ENCODE measurements at places on chromosomes 7 and 10. TPM values are rescaled to one million over a fixed set of nuclear protein-coding genes. Genes with fewer than 3 reads are reported as not detected.
A peak's percentile ranks its signal among the peaks of the same experiment; 100 is the strongest.

- ATAC-seq: no peak
These were observed 28.7 kb downstream of the IKZF1 start for GRCh38 chr7:50333221-50333651.

DNA sequence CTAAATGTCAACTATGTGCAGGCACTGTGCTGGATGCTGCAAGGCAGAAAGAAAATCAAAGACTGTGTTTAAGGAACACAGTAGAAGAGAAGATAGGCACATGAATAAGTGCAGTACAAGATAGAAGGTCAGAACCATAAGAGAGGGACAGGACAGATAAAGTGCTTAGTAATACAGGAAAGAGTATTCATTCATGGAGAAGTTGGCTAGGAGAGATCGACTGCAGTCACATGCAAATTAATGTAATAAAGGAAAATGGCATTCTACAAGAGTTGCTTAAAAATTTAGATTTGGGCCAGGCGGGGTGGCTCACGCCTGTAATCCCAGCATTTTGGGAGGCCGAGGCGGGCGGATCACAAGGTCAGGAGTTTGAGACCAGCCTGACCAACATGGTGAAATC, 24.8 kb downstream of the KIF5B start:
- ATAC-seq: no peak

DNA sequence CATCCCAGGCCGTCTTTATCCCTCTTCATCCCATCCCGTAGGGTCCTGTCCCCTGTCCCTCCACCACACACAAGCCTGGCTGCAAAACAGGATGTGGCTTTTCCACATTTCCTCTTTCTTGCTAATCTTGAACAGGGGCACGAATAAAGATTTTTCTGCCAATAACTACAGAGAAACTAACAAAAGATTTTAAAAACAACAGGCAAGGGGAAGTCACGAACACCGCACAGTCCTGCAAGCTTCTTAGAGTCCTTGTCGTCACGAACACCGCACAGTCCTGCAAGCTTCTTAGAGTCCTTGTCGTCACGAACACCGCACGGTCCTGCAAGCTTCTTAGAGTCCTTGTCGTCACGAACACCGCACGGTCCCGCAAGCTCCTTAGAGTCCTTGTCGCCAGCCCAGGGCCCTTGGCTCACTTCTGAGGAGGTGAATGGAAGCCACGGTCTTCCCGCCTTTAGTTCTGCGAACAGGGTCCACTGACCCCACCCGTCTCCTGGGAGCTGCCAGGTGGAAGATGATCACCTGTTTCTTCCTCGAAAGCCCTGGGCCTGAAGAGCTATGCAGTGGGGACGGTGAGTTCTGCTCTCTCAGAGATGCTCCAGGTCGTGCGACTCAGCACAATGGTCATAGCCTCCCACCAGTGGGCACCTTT, 10.3 kb upstream of the INSIG1 start:
- no peak for ATAC-seq

DNA sequence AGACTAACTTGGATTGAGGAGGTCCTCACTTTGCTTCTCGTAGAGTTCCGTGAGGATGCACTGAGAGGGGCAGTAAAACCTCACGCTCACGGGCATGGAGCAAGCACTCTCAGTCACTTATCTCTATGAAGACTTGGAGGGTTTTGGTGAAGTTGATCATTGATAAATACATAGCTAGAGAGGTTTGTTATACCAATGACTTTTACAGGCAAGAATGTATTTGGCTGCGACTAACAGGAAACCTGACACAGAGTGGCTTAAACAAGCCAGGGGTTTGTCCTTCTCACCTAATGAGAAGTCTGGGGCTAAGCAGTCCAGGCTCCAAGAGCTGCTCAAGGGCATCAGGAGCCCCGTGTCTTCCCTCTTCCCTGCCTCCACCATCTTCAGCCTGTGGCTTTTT, 6.1 kb downstream of the BICC1 start:
- no peak for ATAC-seq

The BTRC gene
- total RNA-seq: 9.0 TPM

DNA sequence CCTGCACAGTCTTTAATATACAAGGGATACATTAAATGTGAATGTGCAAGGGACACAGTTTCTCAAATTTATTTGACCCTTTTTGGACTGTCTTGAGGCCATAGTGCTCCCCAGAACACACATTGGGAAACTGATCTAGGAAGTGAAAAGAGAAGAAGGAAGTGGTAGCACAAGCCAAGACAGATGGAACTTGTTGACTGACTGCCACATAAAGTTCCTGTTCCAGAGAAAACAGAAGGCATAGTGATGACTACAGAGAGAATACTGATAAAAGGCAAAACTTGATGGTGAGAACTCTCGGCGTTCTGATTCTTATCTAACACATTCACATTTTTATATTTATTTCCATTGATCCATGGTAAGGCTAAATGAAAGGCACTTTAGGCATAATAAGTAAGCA, 1216.4 kb downstream of the CNTNAP2 start:
- no peak for ATAC-seq

The PRKAR2B gene
- total RNA-seq: 83.5 TPM

GRCh38 chr7:1850111-1850975, 180.3 kb downstream of the ELFN1 start:
- no peak for ATAC-seq

The AKR1C3 gene
- 21.1 TPM for total RNA-seq

The CACNB2 gene
- 62.2 TPM for total RNA-seq

- ATAC-seq: no peak
These were observed 1262.6 kb upstream of the SORCS1 start for GRCh38 chr10:108427146-108427545.

DNA sequence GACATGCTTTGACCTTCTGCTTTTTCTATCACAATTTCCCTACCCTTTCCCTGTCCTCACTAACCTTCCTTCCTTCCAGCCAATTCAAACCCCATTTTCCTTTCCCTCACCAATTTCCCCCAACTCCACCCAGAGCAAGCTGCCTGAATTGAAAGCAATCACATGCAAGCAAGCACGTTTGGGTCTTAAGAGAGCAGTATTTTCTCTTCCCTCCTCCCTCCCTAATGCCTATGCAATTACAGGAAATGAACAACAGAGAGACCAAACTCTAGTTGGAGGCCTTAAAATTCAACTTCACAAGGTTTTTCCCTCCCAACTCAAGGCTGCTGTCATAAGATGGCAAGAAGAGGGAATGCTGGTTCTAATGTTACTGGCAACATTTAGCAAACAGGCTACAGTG, 117.2 kb downstream of the MYOF start:
- ATAC-seq: no peak

DNA sequence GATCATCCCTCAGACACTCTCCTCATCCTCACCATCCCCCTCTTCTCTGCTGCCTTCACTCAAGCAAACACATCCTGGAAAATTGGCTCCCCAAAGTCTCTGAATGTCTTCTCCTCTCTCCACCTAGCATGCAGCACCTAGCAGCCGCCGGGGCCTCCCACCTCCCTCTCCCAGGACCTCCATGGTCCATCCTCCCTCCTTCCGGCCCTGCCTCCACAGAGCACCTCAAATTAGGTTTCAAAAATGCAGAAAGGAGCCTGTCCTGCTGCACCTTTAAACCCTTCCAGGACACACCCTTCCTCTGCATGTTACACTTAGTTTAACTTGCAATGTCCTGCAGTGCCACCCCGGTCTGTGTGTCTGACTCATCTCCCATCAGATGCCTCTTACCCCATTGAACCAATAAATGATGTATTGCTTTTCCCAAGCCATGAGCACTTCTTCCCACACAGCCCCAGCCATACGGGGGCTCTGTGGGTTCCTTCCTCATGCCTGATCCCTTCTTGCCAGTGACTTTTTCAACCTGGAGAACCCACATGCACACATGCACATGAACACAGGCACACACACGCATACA, 582.5 kb upstream of the MGMT start:
- ATAC-seq: no peak

DNA sequence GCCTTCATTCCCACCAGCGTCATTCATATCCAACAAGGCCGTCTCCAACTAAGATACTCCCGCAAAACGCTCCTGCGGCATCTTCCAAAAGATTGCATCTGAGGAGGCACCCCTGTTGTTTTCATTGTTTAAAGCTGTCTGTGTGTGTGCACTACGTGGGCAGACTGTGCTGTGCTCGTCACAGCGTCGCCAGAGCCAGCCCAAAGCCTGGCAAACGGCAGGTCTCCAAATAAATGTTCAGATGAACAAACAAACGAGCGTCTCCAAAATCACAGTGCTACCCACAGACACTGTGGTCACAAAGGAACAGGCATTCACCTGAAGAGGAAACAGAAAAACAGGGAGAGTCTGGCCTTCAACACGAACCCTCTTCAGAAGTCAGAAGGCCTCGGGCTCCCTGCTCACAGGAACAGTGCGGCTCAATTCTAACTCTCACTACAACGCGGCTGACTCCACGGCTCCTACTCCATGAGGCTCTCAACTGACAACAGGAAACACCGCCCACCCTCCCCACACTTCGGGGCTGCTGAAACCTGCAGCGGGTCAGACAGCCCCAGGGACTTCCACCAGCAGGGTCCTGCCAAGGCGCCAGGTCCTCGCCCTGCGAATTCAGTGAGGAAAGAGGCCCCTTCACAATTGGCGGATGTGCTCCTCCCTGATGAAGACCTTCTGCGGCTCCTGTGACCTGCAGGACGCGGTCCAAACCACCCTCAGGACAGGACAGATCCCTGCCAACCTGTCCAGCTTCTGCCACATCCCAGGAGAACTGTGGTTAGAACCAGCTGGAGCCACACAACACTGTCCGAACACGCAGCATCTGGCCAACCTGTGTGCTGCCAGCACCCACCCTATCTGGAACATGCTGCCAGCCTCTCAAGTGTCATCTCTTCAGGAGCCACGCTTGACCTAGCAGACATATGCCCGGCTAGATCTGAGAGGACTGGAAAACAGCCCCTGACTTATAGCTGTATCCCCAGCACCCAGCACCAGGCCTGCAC, 36.1 kb downstream of the MAD1L1 start:
- ATAC-seq: no peak

- ATAC-seq: no peak
These were observed 26.9 kb upstream of the BPGM start for GRCh38 chr7:134619627-134620331.

GRCh38 chr10:23192712-23193434, 761 bp downstream of the PTF1A start:
- no peak for ATAC-seq

GRCh38 chr10:21398563-21399231, 126.8 kb downstream of the SKIDA1 start:
- ATAC-seq: no peak

DNA sequence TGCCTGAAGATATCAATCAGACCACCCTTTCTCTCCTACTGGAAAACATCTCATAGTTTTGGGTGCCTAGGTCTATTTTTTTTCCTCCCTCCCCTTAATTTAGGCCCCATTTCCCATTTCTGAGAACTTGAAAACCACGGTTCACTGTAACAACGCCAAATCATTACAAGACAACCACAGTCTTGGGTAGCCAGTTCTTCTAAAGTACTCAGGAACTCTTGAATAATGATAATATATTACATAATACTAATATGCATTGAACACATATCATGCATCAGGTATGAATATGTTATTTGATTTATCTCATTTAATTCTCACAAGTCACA, 185.1 kb upstream of the ADO start:
- ATAC-seq: no peak

GRCh38 chr7:144057954-144058353, 9.2 kb downstream of the OR2A5 start:
- no peak for ATAC-seq

DNA sequence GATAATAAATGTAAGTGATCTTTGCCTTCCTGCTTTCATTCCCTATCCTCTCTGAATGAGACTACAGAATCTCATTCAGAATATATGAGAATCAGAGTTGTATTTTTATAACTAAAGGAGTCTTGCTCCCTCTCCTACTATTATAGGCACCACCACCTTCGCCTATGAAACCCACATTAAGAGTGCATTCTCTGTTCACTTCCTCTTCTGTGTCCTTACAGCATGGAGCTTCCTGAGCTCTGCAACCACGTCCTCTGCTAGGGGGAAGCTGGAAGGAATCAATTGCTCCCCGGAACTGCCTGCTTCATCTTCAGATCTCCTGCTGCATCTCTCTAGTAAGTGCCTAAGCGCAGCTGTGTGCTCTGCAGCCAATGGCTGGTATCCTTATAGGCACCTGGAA, 820.7 kb downstream of the GRID1 start:
- no peak for ATAC-seq

The ANKRD61 gene
- not detected for total RNA-seq

- no peak for ATAC-seq
These were observed 11.8 kb downstream of the UBN2 start for GRCh38 chr7:139242741-139243281.

GRCh38 chr7:152459724-152460251, 24.0 kb upstream of the KMT2C start:
- no peak for ATAC-seq

DNA sequence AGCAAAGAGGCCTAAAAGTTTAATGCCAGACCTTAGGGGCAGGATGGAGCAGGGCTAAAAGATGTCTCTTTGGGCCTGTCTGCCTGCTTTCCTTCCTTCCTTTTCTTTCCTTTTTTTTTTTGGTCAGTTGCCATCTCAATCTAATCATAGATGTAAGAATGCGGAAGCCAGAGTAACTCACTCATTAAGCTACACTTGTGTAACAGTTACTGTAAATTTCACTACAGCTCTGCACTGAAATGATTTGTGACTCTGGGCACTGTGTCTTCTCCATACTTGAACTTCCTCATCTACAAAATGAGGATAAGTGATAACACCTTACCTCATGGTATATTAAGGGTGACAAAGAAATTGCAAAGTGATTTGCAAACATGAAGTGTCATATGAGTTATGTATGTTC, 75.5 kb upstream of the AGK start:
- ATAC-seq: no peak

The EBF3 gene
- total RNA-seq: 4.6 TPM

- peak; percentile 78 for ATAC-seq
These were observed at the start of gene ZNF316 for GRCh38 chr7:6636741-6637543. ZNF316 (plus strand) TSS chr7:6637318; CDS start chr7:6642410, 5,092 bp downstream.

- ATAC-seq: no peak
These were observed 262.2 kb downstream of the AUTS2 start for GRCh38 chr7:69860486-69860885.

DNA sequence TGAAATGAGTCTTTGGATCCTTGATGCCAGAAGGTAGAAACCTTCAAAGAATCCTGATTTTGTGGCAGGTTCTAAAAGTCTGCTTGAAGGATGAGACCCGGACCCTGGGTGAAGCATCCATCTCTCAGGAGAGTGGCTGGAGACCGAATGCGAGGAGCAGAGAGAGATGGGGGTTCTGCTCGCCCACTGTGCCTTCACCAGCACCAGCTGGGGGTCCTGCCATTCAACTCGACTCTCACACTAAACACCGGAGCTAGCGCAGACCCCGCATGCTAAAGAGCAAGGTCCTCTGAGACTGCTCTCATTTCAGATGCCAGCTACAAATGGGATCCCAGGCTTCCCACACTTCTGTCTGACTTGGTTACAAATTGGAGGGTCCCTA, 218.4 kb downstream of the GLRX3 start:
- ATAC-seq: no peak

The UCMA gene
- not detected for total RNA-seq

The CLDN15 gene
- 6.8 TPM for total RNA-seq

The NPFFR1 gene
- total RNA-seq: not detected

DNA sequence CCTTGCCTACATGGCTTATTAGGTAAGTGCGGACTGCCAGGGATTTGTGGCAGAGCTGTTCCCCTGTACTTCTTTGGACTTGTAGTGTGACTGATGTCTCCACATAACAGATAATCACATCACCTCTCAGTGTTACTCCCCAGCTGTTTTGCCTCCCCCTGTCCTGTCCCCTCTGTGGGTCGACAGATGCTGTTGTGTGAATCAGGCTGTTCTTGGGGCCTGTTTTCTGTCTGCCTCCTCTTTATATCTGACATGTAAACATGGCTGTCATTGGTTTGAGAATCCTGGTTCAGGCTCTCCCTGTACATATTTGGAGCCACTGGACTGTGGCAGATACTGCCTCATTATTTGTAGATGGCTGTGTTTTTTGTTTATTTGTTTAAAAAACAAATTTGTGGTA, 22.7 kb downstream of the CCNY start:
- ATAC-seq: no peak

All from gastroesophageal sphincter (tissue), 4 donors.